ENCODE measurements at places on chromosomes 4 and X. TPM values are rescaled to one million over a fixed set of nuclear protein-coding genes. Genes with fewer than 3 reads are reported as not detected.

WDFY3 gene
- total RNA-seq, result 119 TPM

ABCG2 gene
- 8.6 TPM for total RNA-seq

AFM gene
- total RNA-seq, result not detected

DNA sequence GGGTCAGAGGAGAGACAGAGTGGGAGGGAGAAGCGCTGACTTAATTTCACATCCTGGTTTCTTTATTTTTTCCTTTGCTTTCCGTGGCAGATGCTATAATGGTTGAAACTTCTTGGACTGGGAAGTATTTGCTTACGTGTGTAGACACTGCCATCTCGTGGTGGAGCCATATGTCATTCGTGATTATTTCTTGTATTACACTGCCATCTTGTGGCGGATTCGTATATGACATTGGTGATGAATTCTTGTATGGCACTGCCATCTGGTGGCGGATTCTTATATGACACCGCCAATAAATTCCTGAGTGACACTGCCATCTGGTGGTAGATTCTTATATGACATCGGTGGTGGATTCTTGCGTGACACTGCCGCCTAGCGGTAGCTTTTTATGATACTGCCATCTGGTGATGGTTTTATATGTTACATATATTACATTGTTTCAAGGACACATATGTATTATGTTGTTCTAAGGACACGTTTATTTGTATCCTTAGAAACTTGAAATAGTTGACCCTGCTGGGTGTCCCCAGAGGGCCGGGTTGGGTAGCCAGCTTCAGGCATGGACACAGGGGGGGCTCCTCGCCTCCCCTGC is 37.3 kb upstream of the CLCN4 start:
- peak; percentile 56 for DNase-seq
- H3K4me3 ChIP-seq, result no peak overlapping the region
- no peaks in the 10 kb centered on the region for H3K4me1 ChIP-seq
- H3K27me3 ChIP-seq, result no peaks in the 10 kb centered on the region

GRCh38 chr4:185435466-185435865 is 9.7 kb upstream of the UFSP2 start:
- H3K4me1 ChIP-seq, result no peaks in the 10 kb centered on the region
- no peaks in the 10 kb centered on the region for H3K27me3 ChIP-seq
- H3K27ac ChIP-seq, result no peak overlapping the region

Data from breast epithelium (tissue), 4 donors.